ENCODE measurements at places on chromosomes 12 and 14. TPM values are rescaled to one million over a fixed set of nuclear protein-coding genes. Genes with fewer than 3 reads are reported as not detected.

DNA sequence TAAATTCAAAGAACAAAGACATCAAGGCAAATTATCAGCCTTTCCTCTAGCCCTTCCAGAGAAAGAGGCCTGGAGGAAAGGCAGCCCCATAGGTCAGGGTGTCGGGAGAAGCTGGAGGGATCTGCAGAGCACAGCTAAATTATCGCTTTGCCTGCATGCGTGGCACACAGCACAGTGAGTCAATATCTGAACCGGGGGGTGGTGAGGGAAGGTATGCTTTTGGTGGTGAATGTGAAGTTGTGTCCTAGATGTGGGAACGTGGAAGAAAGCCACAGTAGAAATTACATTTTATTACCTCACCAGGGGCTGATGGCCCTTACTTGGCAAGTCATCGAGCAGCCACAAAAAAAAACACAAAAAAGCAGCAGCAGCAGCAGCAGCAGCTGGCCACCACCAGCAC, 243.2 kb downstream of the EGLN3 start:
- no peak for DNase-seq

GRCh38 chr12:21962236-21962635, 21.0 kb upstream of the ABCC9 start:
- DNase-seq: no peak

DNA sequence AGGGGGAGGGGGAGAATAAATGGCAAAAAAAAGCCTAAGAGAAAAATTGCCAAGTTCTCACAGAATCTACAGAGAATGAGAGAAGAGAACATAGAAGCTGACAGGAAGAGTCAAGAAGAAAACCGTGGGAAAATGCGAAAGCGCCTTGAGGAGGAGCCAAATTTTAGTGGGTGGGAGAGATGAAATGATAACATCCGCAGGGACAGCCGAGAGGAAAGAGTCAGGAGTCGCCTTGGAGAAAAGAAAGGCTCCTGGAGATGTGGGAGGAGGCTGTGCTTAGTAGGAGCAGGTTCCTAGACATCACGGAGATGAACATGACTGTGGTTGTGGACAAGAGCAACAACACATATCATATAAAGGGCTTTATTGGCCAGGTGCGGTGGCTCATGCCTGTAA, 49.4 kb downstream of the PHLDA1 start:
- DNase-seq: no peak

GRCh38 chr12:131053567-131053966, 99.9 kb downstream of the ADGRD1 start:
- DNase-seq: no peak

PRKD1 gene
- polyA plus RNA-seq: 27.4 TPM

DNA sequence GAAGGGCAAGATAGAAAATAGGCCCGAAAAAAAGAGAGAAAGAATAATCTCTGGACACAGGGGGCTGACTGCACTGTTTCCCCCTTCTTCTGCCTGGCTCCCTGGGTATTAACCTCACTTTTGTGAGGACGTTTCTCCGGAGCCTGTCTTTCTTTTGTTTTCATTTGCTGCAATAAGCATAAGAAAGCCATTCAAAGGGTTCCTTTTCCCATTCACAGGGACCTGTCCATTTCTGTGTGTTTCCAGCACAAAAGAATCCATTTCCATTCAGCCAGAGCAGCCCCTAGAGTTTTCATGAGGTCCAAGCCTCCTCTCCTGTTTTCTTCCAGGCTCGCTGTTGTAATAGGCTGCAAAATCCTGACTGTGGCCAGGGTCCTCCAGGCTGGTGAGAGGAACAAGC, 16.8 kb downstream of the PLXNC1 start:
- no peak for DNase-seq

IPO8 gene
- 52.4 TPM for polyA plus RNA-seq

DNA sequence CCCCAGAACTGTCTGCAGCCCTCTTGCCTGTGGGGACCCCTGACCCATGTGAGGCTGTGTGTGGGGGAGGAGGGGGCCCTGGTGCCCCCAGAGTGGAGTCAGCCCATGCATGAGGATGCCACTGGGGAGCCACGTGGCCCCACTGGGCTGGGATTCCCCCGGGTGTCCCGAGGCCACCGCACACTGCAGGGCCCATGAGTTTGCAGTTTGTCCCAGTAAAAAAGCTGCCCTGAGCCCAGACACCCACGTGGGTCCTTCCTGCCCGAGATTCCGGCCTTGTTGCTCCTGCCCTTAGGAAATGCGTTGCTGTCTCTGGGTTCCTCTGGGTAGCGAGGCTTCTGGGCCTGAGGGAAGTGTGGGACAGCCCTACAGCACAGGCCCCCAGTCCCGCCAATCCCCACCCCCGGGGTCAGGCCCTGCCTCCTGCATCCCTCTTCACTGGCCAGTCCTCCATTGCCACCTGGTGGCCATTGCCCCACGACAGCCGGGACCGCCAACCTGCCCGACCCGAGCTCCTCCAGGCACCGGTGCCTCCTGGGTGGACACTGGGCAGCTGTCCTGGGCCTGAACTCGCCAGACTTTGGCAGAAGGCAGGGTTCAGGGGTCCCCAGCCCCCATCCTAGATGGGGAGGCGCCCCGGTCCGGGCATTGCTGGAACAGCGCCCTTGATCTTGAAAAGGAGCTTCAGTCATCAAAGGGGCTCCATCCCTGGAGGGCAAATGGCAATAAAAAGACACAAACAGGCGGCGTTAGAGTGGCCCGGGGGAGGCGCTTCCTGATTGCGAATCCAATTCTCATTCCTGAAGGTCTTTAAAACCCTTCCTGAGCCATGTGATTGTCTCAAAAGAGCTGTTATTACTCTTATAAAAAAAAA, 15.6 kb upstream of the C14orf180 start:
- DNase-seq: no peak

- no peak for DNase-seq
Measured at GRCh38 chr12:6073426-6073825, 51.0 kb downstream of the VWF start.

- DNase-seq: no peak
Measured at GRCh38 chr14:93183596-93184317, 940 bp downstream of the MOAP1 start.

GRCh38 chr14:74547331-74547927, 53.9 kb downstream of the ISCA2 start:
- no peak for DNase-seq

AMN gene
- polyA plus RNA-seq: 47.3 TPM

- DNase-seq: no peak
Measured at GRCh38 chr12:122133192-122133950, 40.6 kb downstream of the IL31 start.

DNA sequence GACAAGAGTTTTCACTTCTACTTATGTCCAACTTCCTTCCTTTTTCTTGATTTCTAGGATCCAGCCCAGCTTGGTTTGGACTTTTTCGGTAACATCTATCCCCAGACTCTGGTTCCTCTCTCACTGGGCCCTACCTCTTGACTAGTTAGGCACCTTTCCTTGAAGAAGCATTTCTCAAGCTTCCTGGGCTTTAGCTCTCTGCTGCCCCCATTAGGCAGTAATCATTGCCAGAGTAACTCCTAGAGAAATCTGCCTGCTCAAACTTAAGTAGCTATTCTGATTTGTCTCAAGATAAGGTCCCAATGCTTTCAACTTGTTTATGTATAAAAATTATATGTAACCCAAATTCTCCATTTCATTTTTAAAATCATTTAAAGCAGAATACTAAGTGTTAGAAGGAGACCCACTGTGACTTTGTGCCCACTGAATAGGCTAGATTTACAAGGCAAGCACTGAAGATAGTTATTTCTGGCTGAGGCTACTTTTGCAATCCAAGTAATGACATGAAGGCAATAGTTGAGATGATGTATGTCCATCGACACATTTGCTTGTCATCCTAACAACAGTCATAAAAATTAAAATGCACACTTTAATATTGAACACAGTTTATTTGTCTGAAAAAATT, 275.0 kb upstream of the G2E3 start:
- peak; percentile 11 for DNase-seq

- no peak for DNase-seq
Measured at GRCh38 chr12:123897221-123897620, 75.4 kb downstream of the CCDC92 start.

DNA sequence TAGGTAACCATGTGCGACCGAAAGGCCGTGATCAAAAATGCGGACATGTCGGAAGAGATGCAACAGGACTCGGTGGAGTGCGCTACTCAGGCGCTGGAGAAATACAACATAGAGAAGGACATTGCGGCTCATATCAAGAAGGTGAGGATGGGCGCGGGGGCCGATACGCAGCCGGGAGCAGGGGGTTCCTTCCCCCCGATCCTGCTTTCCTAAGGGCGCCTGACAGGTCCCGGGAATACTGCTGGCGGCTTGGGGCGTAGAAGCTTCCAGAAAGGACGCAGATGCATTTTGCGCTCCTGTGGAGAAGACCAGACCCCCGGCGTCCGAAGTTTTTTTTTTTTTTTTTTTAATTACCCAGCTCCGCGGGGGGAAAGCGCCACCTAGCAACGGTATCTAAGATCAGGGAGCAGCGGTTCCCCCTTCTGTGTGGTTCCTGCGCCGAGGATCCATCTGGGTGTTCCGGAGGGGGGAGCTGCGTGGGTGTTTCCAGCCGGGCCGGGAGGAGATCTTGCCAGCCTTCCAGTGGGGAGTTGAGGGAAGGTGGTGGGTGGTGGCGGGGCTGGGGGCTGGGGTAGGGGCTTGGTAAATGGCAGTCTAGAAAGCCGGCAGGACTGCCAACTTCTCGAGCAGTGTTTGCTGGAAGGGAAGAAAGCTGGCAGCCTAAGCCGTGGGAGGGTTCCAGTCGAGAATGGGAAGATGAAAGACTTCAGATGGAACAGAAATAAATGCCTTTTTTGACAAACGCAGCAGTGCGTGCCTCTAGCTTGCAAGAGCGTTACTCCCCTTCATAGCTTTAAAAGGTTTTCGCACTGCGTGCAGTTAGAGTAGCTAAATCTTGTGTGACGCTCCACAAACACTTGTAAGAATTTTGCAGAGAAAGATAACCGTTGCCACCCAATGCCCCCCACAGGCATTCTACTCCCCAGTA, 764 bp downstream of the DYNLL1 start:
- peak; percentile 65 for DNase-seq

DNA sequence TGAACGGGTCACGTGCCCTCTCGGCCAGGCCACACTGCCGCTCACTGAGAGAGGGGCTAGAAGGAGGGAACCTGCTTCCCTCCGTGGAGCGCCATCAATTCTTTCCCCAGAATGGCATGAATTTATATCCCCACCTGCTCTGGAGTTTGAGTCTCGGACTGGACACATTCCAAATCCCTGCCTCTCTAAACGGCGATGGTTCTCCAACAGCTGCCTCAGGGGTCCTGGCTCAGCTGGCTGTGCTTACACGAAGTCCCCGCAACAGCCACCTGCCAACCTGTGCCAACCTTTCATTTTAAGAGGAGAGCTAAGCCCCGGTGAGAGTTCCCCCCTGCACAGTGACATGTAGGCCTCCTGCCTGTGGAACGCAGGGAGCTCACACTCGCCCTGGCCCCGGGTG, 73.2 kb downstream of the RIMBP2 start:
- DNase-seq: no peak

DNA sequence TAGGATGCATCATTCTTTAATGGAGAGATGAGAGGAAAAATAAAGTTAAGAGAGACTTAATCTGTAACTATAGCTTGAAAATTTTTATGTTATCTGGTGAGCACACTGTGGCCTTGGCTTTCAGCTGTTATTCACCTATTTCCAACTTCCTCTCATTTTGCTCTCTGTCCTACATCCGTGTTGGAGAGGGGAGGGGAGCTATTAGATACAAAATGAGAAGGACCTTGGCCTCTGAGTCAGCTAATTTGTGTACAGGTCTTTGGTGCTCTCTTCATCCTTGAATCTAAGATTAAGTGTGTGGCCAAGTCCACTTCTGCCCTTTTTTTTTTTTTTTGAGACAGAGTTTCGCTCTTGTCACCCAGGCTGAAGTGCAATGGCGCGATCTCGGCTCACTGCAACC, 887 bp upstream of the APOBEC1 start:
- DNase-seq: no peak

DNA sequence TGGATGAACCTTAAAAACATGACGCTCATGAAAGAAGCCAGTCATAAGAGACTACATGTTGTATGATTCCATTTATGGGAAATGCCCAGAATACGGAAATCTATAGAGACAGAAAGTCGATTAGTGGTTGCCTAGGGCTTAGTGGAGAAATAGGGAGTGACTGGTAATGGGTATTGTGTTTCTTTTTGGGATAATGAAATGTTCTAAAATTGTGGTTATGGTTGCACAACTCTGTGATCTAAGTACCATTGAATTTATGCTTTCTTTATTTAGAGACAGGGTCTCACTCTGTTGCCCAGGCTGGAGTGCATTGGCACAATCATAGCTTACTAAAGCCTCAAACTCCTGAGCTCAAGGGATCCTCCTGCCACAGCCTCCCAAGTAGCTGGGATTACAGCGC, 8.0 kb downstream of the RBMS2 start:
- no peak for DNase-seq

DNA sequence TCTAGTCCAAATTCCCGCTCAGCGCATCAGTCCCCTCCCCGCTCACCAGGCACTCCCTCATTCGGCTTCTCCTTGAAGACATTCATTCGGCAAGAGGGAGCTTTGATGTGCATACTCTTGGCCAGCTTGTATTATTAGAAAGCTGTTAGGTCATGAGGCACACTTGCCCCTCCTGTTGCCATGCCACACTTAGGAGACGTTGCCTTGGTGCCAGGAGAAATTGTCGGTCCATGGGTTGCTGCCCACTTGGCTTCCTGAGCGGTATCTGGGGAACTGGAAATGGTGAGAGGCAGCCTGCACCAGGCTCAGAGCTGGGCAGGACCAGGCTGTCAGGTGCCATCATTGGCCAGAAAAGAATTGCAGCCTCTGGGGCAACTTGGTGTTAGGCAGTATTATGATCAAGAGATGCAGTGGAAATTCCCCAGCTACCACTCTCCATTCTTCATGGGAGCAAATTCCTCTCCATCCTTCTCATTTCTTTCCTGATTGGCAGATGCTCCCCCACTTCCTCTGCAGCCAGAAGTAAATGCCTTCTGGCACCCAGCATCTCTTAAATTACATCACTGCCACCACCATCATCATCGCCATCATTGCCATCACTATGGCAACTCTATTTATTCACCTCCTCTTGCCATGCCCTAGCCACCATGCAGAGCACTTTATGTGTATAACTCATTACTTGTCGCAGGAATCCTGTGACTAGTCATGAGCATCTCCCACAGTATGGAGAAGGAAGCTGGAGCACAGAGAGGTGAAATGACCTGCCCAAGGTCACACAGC, 12.4 kb downstream of the CABP1 start:
- no peak for DNase-seq

- DNase-seq: no peak
Measured at GRCh38 chr12:109382031-109382430, 34.3 kb downstream of the MYO1H start.

- DNase-seq: no peak
Measured at GRCh38 chr14:34018125-34018524, 67.3 kb upstream of the EGLN3 start.

- no peak for DNase-seq
Measured at GRCh38 chr12:12180575-12180974, 86.3 kb downstream of the LRP6 start.

- no peak for DNase-seq
Measured at GRCh38 chr14:62983821-62984220, 61.4 kb downstream of the KCNH5 start.

GRCh38 chr12:123934016-123934620, 38.5 kb downstream of the CCDC92 start:
- no peak for DNase-seq

SMIM41 gene
- 0.61 TPM for polyA plus RNA-seq
